CD4-positive, alpha-beta memory T cell (primary cell): ENCODE measurements at places on chromosomes 5 and 9.

DNA sequence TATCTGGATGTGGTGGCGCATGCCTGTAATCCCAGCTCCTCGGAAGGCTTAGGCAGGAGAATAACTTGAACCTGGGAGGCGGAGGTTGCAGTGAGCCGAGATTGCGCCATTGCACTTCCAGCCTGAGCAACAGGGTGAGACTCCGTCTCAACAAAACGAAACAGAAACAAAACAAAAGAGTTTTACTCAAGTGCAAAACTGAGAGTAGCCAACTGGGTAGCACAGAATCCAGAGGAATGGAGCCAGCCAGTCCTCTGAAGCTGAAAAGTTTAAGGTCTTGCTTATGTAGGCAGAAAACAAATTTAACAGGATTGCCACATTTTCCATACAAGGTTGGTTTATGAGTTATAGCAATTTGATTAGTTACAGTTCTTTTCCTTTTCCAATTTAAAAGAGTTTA, 32.0 kb downstream of the SPIN1 start:
- no peak for DNase-seq

- no peak for DNase-seq
Measured at GRCh38 chr9:114276908-114277821, 45.7 kb upstream of the ORM1 start.

DNA sequence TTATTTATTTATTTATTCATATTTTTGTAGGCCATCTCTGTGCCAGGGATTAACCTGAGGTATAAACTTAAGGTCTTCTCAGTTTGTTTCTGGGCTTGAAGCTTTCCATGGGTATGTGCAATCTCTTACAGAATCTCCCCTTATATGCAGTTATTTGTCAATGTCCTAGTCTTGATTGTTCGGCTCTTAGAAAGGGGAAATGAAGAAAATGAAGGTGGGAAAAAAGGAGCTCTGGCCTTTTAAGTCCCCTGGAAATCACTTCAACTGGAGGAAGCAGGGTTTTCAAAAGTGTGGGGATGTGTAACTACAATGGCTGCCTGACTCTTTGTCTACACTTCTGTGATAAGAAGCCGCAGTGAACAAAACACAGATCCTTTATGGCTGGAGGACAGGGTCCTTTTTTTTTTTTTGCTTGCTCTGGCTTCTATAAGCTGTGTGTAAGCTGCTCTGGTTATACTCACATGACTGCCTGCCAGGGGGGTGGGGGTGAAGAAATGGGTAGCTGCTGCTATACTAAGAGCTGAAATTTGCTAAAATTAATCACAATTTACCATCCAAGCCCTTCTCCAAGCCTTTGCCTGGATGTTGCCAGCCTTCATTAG, 33.7 kb downstream of the CENPP start:
- DNase-seq = no peak

DNA sequence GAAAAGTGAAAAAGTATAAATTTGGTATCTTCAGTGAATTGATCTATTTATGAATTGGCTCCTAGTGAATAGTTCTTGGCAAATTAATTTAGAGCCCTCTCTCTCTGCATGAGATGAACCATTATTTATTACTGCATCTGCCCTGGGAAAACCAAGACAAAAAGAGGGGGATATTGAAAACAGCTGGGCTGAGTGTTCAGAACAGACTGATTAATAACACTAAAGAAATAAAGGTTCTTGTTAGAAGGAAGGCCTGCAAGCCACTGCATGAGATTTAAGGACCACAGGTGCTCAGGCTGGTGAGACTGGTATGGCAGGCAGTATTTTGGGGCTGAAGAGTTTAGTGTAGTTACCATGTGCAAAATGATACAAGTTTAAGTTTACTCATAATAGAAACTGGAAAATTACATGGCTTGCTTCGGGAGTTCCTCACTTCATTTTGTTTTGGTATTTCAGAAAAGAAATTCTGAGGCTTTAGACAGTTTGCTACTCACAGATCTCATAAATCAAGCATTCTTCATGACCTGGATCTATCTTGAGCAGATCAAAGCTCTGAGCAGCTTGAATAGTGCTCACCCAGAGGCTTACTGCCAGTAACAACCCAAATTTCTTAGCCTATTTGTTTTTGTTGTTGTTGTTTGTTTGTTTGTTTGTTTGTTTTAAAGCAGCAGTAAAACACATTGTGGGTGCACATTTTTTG, 56.1 kb downstream of the KIAA1958 start:
- no peak for DNase-seq

GRCh38 chr5:136192526-136193321, at the start of gene SMIM32:
Gene SMIM32, minus strand, starts transcription at chr5:136193162. Its CDS starts 638 bp downstream, at chr5:136192524.
- DNase-seq = no peak

DNA sequence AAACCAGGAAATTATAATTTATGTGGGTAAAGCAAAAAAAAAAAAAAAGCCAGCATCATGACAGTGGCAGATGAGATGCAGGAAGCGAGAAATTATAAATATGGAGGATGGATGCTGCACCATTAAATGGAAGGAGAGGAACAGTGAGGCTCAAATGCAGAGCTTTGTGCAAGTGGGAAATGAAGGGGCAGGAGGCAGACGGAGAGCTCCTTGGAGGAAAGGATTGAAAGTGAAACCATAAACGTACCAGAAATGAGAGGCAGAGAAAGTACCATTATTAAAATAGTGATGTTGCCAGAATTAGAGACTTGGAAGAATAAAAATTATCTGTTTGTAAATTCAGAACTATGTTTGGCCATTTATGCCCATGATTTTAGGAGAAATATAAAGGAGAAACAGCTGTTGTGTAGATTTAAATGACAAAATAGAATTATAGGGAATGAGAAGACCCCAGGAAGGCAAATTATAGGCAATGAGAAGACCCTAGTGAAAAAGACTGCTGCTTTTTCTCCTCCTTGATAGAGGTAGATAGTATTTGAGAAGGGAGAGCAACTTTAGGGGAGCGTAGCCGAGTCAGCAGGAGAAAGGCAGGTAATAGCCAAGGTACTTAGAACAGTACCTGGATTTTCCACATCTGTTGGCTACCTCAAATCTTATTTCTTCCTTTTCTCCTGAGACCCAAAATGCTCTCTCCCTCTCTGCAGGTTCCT, 341.0 kb upstream of the CD180 start:
- no peak for DNase-seq

DNA sequence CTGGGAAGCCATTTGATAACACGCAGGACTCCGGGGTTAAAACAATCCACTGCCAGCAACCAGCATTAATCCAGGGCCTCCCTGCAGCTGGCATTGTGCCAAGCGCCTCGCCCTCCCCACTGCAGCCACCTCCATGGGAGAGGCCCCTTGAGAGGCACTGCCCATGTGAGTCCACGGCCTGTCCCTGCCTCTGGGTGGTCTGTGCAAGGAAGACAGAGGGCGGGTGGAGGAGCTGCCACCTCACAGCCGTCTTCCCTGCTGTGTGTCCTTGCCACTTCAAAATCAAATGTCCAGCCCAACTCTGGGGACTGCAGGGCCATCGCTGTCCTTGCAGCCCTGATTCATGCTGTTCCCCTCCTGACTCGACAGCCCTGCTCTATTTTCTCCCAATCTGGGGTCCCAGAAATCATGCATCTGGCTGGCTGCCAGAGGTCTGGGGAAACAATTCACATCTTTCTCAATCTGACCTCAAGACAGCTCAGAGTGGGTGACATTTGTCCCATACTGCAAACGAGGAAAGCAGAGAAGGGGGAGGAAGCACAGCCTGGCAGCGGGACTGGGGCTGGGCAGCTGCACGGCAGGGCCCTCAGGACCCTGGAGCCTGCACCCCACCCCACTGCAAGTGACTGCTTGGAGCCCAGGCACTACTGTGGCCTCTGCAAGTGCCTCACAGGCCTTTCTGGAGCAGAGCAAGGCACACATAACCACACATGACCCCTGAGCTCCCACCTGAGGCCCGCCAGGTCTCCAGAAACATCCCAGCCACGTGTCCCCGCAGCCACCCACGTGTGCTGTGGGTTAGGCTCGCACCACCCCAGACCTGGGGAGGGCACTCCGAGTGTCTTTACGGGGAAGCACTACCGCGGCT, 15.7 kb downstream of the BRD3OS start:
- no peak for DNase-seq

DNA sequence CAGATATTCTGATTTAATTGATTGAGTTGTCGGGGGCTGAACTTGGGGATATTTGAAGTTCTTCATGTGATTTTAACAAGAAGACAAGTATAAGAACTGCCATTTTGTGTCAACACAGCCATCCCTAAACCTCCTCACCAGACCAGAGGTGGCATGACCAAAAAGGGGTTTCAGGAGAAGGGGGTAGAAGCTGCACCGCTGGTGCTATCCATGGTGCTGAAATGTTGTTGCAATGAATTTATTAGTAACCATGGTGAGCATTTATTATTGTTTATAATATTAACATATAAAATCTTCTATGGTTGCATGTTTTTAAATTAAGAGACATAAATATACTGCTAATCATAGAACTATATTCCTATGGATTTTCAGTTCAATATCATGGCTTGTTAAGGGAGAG, 72.3 kb downstream of the GNA14 start:
- no peak for DNase-seq

DNA sequence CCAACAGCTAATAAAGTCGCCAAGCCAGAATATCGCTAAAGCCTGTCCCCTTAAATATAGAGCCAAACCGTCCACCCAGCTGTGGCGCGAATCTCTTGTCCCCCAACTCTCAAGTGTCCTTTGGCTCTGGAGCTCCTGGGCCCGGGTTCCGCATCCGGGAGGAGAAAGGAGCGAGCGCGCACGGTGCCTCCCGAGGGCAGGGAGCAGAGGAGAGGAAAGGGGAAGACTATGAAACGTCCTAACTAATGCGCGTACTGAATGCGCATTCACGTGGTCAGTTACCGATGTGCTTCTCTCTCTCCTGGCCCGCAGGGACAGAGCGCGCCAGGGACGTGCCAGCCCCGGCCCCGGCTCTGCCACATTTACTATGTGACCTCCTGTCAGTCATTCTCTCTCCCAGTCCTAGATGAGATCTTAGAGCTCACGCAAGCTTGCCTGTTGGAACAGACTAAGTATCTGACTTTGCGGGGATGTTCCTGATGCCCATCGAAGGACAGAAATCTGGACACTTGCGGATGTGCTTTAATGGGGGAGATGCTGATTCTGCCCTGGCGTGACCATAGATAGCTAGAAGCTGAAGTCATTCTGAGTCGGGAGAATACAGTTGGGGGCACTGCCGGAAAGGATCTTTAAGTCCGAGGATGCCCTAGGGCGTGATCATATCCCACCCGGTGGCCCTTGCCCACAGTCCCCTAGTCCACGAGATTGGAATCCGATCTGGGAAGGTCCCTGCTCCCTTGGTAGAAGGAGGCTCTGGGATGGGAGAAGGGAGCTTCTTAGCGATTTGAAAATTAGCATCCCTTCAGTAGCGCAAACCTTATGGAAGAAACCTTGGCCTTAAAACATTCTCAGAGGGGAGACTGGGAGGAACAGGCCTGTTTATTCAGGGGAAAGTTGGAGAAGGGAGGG, 5.7 kb upstream of the EBF1 start:
- no peak for DNase-seq

DNA sequence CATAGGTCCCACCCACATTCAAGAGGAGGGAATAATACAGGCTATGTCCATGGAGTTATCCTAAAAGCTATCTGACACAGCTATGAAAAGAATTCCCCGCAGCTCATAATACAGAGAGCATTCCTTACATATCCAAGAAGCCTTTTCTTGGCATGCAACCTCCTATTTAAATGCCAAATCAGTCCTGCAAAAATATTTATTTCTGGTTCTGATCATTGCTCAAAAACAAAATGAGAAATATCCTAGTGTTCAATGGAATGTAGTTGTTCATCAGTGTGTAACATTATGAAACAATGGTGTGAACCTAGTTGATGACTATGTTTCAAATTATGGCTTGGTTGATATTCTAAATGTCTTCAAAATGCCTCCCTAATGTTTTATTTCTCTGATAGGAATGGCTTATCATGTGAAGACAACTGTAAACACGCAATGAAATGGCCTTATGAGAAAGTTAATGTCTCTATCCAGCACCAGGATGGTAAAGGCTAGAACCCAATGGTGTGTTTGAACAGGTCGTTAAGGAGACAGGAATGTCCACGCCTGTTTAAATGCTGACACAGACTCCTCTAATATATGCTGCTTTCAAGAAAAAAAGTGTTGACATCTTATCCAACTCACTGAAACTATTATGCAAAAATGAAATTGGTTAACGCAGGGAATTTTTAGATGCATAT, 126.7 kb upstream of the CDH6 start:
- no peak for DNase-seq

DNA sequence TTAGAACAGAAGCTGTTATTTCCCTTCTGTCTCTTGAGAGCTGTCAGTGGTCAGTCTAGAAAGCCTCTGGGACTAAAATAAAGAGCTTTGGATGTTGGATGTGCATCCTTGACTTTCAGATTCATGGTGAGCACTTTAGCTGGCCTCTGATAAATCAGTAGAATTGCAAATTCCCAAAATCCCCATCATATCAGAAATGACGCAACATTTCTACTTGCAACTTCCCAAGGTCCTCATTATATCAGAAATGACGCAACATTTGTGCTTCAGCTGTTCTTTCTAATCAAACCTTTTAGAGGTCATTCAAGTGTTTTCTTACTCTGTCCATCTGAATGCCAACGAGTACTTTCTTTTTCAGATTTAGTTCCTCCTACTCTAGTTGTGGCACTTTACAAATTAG, 167.3 kb upstream of the MOCS2 start:
- DNase-seq = no peak

GRCh38 chr9:6715755-6716643, 41.8 kb upstream of the KDM4C start:
- peak; percentile 65 for DNase-seq

DNA sequence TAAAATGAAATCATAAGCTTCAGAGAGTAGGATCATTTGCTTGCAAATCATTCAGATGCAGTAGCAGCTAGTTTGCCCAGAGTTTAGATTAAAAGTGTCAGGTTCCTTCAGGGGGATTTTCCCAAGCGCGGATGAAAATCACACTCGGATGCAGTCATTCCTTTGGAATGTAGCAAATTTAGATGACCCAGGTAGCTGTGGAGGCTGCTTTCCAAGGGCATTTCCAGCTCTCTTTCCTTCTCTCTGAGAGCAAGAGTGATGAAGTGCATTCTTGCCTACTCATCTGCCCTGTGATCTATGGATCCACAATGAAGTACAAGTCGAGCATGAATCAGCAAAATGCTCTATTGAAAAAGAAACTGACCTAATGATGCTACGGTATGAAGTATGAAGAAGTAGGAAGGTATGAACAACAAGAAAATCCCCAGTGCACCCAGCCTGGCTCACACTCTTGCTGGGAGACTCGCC, 200.2 kb downstream of the PLK2 start:
- no peak for DNase-seq

DNA sequence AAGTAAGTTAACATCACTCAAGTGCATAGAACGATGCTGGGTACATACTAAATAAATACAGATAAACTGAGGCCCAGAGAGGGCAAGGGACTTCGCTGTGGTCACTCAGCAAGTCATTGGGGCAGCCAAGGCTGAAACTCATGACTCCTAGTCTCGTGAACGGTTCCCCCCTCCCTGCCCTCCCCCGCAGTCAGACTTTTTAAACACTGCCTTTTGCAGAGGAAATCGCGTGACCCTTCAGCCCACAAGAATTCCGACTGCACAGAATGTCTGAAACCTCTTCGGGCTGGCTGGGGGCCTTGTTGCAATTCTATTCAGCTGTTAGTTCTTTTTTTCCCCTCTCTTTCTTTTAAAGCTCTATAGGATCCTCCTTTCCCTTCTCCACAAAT, 28.1 kb downstream of the NEK6 start:
- DNase-seq = no peak

GRCh38 chr9:107409581-107410389, 79.8 kb downstream of the KLF4 start:
- DNase-seq = no peak

GRCh38 chr9:130843049-130843908, 8.2 kb downstream of the ABL1 start:
- DNase-seq = no peak
